ENCODE measurements at places on chromosomes 2 and 18.

DNA sequence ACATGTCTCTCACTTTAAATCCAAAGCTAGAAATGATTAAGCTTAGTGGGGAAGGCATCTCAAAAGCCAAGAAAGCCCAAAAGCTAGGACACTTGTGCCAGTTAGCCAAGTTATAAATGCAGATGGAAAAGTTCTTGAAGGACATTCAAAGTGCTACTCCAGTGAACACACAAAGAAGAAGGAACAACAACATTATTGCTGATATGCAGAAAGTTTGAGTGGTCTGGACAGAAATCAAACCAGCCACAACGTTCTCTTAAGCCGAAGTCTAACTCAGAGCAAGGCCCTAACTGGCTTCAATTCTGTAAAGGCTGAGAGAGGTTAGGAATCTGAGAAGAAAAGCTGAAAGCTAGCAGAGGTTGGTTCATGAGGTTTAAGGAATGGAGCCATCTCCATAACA, 49.0 kb downstream of the PPP4R1 start:
- no peak for DNase-seq

GRCh38 chr18:58490238-58490637, 138.7 kb downstream of the ALPK2 start:
- DNase-seq: no peak

GRCh38 chr2:23510471-23510870, 125.5 kb downstream of the KLHL29 start:
- no peak for DNase-seq

DNA sequence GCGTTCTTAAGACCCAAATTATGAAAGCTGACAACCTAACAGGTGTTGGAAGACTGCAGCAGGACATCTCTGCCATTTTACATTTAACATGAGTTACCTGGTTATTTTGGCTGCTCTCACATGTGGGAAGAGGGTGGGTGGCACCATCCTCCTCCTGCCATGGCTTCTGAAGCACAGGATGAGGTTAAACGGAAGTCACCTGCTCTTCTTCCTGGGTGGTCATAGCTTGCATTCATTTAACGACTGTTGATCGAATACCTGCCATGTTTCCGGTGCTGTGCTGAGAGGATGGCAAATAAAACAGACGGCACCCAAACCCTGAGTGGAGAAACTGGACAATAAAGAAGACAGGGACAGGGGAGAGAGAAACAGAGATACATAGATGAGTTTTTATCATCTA, 118.0 kb downstream of the RHBDD1 start:
- no peak for DNase-seq

- no peak for DNase-seq
These were observed 83.2 kb downstream of the CTIF start for GRCh38 chr18:48621815-48622555.

GRCh38 chr2:55269645-55269990, 587 bp upstream of the MTIF2 start:
- peak; percentile 17 for DNase-seq

DNA sequence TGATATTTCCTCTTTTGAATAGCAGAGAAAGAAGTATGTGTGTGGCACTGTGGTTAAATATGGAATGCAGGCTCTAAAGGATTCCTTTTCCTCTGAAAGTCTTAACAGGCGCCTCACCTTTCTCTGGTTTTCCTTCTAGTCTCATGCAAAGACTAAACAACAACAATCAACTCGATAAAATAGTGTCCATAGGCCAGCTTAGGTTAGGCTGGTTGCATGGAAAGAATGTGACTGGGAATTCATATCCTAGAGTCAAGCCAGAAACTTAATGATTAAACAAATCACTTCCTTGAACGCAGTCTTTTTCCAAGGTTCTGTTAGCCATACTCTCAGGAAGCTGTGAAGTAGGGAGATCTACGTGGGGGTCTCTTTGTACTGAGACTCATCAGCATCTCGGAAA, 800.8 kb upstream of the ID2 start:
- DNase-seq: no peak

- no peak for DNase-seq
These were observed 51.5 kb downstream of the SMIM21 start for GRCh38 chr18:75376004-75376403.

GRCh38 chr2:112257575-112257974, 2.7 kb upstream of the ZC3H8 start:
- DNase-seq: no peak

DNA sequence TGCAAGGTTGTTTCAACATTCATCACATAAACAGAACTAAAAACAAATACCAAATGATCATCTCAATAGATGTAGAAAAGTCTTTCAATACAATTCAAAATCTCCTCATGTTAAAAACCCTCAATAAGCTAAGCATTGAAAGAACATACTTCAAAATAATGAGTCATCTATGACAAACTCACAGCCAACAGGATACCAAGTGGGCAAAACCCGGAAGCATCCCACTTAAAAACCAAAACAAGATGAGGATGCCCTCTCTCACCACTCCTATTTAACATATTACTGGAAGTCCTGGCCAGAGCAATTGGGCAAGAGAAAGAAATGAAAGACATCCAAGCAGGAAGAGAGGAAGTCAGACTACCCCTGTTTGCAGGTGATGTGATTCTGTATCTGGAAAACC, 992.2 kb upstream of the PIK3C3 start:
- DNase-seq: no peak

DNA sequence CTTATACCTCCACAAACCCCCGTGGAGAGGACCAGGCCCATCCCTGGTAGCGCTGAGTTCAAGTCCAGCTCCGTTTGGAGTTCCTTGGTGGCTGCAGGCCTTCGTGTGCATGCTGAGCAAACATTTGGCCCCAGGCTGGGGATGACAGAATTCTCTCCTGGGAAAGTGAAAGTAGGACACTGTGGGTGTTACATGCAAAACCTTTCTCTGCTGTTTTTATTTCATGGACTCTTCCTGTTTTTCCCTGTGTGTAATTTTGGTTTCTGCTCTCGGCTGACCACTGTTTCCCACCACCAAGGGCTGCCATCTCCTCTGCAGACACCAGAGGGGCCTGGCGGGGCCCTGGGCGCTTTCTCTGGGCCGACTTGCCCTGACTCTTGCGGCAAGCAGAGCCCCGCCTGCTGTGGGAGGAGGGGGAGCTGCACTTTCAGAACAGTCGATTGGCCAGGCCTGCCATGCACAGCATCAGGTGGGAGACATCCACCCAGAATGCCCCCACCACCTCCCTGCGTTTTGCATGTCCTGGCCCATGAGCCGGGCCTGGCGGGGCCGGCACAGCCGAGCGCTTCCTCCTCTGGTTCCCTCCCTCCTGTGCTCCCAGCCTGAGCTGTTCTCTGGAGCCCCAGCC, 102.4 kb downstream of the CABLES1 start:
- peak; percentile 33 for DNase-seq

- no peak for DNase-seq
These were observed 13.1 kb upstream of the CATIP start for GRCh38 chr2:218343591-218343990.

GRCh38 chr2:144474017-144474416, 45.9 kb downstream of the ZEB2 start:
- DNase-seq: no peak

DNA sequence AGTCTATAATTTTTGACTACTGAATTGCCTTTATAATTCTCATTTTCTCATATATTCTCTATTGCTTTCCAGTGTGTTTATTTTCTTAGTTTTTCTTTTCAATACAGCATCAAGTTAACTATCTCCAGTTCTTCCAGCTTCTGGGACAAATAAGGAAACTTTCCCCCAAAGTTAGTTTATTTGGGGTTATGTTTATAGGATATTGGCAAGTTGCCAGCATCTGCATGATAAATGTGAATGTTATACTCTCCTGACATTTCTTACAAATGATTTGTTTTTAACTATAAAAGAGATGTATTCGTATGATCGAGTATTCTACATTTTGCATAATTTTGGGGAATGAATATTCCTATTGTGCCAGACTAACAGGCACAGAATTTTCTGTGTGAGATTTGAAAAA, 140.6 kb upstream of the KCNJ3 start:
- no peak for DNase-seq

DNA sequence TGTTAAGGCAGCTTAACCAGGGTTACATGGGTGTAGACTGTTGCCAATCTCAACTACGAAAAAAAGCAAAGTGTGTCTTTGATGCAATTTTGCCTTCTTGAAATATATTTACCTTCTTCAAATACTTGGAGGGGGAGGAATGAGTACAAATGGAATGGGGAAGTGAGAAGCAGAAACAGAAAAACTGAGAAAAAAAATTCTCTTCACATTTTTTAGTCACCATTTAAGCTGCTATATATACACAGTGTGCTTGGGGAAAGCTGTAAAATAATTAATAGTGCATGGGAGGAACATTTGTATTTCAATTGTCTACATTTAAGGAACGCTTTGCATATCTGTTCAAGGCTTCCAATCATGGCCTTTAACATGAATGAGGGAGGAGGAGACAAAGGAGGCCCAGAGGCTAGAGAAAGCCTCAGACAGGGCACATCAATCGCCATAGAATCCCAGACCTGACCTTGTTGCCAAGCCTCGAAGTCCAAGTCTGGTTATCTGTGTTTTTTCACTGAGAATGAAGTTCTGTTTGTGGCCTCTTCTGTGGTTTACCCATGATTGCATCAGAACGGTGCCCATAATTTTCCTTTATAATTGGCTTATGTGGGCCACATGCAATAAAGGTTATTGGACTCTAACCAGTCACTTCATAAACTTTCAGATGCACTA, 158.6 kb downstream of the PIK3C3 start:
- DNase-seq: no peak

DNA sequence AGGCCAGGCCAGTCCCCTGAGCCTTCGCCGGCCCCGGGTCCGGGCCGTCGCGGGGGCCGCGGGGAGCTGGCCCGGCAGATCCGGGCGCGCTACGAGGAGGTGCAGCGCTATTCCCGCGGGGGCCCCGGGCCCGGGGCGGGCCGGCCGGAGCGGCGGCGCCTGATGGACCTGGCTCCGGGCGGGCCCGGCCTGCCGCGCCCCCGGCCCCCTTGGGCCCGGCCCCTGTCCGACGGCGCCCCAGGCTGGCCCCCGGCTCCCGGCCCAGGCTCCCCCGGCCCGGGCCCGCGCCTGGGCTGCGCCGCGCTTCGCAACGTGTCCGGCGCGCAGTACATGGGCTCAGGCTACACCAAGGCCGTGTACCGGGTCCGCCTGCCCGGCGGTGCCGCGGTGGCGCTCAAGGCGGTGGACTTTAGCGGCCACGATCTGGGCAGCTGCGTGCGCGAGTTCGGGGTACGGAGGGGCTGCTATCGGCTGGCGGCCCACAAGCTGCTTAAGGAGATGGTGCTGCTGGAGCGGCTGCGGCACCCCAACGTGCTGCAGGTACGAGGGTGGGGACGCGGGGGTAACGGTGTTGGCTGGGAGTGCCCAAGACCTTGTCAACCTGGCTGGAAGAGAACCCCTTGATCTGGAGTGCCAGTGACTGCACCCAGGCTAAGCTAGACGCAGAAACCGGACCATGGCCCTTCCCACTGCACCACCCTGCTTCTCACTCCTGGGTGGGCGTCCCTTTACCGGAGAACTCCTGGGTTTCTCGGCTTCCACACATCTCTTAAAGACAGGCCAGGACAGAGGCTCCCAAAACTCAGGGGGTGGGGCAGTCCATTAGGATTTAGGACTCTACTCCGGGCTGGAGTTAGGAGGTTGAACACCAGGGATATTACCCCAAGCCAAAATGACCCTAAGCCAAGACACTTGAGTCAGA, 739 bp downstream of the PKDCC start:
- peak; percentile 54 for DNase-seq

DNA sequence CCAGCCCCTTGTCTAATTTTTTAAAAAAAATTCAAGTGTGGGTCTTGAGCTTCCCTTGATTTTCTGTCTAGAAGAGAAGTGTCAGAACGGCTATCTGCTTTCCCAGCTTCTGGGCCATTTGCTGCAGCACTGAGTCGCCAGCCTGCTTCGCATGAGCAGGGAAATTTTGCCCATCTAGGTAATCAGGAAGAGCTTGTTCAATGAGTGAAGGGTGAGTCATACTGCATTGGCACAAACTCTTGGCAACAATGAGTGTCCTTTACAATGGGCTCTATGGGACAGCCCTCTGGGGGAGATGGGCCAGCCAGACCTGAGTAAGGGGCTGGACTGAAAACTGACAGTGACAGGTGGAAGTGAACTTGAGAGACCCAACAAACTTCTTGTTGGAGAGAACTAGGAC, 2.4 kb upstream of the RNF144A start:
- no peak for DNase-seq

GRCh38 chr2:136131961-136132824, 14.2 kb upstream of the CXCR4 start:
- no peak for DNase-seq

DNA sequence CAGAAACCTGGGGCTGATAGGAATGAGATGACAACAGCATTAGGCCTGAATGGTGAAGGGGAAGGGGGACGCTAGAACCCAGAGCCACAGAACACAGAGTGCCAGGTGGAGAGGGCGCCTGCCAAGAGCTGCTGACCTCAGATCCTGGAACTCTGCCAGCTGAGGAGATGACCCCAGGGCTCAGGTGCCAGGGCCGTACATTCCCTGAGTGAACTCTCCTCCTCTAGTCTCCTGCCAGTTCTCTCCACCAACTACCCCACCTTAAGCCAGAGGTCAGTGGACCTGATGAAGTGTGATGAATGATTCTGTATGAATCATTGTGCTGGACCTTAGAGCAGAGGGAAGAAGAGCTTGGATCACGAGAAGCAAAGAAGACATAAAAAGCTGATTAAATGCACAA, 1582.2 kb upstream of the ACVR2A start:
- DNase-seq: no peak

GRCh38 chr18:39685303-39685902, 2119.8 kb upstream of the CELF4 start:
- DNase-seq: no peak

DNA sequence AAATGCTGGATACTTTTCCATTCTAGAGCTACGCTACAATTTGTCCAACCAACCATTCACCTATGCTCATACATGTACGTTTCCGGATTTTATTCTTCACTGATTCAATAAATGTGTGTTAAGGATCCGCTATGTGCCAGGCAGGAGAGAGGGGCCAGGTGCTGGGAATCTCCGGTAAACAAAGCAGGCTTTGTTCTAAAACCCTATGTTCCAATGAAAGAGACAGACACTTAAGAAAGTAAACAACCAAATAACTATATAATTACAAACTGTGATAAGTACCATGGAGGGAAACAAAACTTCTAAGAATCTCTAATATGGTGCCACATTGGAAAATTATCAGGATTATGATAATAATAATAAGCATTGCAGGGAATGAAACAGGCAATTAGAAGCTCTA, 22.2 kb upstream of the POMC start:
- DNase-seq: no peak

DNA sequence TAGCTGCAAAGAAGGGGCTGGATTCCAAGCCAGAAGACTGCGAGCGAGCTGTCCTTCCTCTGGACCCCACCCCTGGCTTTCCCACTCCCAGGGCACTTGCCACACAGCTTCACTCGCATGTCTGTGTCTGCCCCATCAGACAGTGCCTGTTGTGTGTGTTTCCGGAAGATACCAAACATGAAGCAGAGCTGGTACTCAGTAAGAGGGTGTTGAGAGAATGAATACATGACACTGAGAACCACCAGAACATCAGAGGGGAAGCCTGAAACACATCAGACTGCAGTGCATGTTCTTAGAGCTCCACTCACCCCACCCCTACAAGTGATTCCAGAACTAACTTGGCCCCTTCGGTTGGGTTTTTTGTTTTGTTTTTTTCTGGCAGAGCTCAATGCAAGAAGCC, 181.5 kb downstream of the TTC32 start:
- DNase-seq: no peak

- DNase-seq: peak; percentile 64
These were observed 31.5 kb downstream of the CFAP210 start for GRCh38 chr2:169662744-169663143.

- DNase-seq: no peak
These were observed 48.2 kb upstream of the LGALSL start for GRCh38 chr2:64405581-64406406.

- DNase-seq: peak; percentile 23
These were observed 154.6 kb downstream of the LOXHD1 start for GRCh38 chr18:46502444-46502843.

GRCh38 chr2:196230061-196230854, 58.9 kb upstream of the STK17B start:
- no peak for DNase-seq
